Inflammatory macrophage (primary cell): ENCODE measurements at places on chromosomes 12 and 14.

GRCh38 chr14:104306450-104307040 is 168.2 kb downstream of the KIF26A start:
- DNase-seq, result no peak

DNA sequence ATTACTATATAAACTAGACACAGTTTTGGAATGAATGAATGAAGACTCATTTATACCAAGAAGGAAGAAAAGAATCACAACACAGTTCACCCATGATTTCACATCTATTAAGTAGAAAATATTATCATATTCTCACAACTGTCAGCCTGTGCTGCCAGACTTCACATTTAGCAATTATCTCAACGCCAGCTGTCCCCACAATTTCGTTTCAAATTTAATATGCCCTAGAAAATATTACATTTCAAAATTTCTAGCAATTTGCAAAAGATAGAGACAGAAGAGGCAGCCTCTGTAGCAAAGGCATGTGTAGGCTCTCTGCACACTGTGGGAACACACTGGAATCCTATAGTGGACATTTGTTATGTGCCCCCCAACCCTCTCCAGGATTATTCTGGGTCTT is 83.6 kb downstream of the ANKS1B start:
- DNase-seq, result no peak

- DNase-seq, result peak; percentile 30
These were observed 61.3 kb downstream of the KITLG start for GRCh38 chr12:88518863-88519403.

GRCh38 chr12:107302649-107303341 is 209.4 kb upstream of the CRY1 start:
- peak; percentile 42 for DNase-seq

DNA sequence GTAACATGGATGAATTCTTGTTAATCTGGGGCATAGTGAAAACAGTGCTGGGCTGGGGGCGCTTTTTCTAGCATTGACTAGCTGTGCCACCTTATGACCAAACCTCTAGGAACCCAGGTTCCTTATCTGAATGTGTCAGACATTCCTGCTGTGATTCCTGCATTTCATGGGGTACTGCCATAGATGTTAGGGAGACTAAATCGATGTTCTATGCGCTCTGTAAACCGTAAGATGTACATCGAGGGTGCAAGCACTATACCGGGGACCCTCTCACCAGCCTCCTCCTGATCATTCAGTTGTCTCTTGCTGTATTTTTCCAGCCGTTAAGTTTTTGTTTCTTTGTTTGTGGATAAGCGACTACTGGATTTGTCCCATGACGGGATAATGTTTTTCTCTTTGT is 170.9 kb upstream of the PARP11 start:
- DNase-seq, result no peak

GRCh38 chr14:94079891-94080620 is 946 bp downstream of the DDX24 start:
- DNase-seq, result no peak

DNA sequence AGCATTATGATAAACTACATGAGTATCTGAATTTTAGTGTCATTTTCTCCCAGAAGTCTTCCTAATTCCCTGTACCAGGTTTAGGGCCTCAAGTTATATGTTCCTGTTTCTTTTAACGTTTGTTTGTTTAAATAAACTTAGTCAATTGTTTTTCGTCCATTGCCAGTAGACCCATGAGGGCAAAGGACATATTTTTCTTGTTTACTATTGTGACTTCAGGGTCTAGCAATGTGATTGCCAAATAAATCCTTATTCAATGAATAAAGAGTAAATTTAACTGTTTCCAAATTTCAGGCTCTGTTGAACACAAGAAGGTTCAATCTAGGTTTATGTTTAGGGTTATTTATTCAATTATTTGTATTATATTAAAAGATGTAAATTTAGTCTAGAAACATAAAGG is 391.6 kb upstream of the MGAT4C start:
- no peak for DNase-seq

DNA sequence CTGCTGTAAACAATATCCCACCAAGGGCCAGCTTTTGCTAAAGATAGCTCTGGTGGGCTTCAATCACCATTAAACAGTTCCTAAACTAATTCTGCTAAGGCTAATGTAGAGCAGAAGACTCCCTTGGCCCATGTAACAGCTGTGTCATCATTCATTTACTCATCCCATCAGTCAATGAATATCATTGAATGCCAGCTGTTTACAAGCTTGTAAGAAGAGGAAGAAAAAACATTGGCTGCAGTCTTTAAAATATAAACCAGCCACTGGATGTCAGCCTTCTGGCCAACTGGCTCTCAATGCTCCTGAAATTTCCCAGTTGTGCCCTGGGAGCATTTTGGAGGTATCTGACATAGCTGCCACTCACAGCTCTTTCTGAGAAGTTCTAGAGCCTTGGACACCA is 18.0 kb upstream of the MAP3K9 start:
- peak; percentile 23 for DNase-seq

- DNase-seq, result no peak
These were observed 13.2 kb downstream of the AQP6 start for GRCh38 chr12:49985981-49986380.

GRCh38 chr14:68636597-68636996 is 156.3 kb downstream of the ZFP36L1 start:
- DNase-seq, result no peak

DNA sequence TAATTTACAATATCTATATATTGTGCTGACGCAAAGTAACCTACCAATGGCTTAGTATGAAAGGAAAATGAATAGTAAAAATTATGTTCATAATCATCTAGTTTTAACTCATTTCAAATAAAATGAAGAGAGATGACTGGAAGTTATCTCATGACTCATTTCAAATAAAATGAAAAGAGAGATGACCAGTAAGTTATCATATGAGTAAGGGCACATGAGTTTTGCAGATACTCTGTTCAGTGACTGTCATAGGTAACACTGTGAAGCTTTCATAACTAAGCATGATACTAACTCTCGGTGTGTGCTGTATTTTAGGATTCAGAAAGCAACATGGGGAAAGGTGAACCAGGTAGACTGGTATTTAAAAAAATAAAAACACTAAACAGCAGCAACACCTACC is 364.5 kb upstream of the DIO2 start:
- no peak for DNase-seq

GRCh38 chr12:124768452-124769162 is 95.1 kb downstream of the SCARB1 start:
- no peak for DNase-seq

DNA sequence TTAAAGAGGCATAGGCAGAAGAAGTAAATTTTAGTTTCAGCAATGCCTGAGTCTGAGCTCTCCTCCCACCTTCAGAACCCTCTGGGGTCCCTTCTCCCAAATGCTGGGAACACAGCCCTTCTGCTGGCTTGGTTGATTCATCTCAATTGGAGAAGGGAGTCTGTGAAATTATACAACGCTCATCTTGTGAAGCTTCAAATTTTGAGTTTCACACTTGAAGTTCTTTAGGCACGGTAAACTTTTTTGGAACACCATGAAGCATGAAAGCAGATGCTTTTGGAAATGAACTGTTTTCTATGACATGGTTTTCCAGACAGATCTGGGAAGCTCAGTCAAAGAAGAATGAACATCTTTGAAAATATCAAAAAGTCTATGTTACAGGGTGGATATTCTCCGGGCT is 69.9 kb downstream of the TBK1 start:
- no peak for DNase-seq

DNA sequence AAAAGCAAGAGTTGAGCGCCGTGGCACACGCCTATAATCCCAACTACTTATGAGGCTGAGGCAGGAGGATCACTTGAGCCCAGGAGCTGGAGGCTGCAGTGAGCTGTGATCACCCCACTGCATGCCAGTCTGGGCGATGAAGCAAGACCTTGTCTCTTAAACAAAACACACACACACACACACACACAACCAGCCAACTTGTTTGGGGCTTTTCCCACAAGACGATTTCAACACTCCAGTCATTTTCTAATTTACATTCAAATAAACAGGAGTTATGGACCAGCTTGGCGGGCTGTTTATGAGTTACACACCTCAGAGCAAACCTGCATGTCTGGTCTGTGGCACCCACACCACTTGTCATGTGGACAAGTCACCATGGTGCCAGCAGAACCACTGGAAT is 6.7 kb downstream of the GLTP start:
- no peak for DNase-seq

DNA sequence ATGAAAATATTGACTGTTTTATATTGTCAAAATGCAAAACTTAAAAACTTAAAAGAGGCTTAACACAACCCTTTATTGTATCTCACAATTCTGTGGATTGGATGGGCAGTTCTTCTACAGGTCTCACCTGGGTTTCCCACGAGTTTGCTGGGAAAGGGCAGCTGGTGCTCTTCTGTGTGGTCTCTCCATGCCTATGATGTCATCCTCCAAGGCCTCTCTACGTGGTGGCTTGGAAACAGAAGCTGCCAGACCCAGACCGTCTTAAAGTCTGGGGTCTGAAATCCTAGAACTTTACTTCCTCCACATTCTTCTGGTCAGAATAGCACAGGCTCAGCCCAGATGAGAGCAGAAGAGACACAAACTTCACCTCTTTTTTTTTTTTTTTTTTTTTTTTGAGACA is 36.5 kb upstream of the KICS2 start:
- no peak for DNase-seq

- DNase-seq, result no peak
These were observed 190.4 kb upstream of the TMPO start for GRCh38 chr12:98325003-98325402.

GRCh38 chr14:20469242-20469889 is at the start of gene PNP:
TSS of gene PNP (plus strand) at chr14:20469406. CDS start at chr14:20469525, 119 bp downstream.
- peak; percentile 91 for DNase-seq

DNA sequence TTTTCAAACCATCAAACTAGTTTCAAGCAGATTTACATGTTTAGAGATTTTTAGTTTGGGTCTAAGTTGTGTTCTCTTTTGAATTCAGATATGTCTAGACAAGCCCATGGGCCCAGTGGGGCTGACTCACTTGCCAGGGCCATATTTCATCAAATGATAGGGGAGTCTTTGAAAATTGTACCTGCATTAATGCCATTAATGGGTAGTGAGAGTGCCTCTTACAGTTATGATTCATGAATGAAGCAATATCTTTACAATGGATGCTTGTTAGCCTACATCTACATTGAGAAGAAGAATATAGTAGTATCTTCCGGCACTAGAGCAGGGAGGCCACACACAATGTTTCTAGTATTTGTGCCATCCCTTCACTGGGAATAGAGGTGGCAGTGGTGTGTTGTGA is 174.2 kb upstream of the E2F7 start:
- no peak for DNase-seq

- no peak for DNase-seq
These were observed 862 bp downstream of the KLRB1 start for GRCh38 chr12:9606736-9607372.

- no peak for DNase-seq
These were observed 192.2 kb downstream of the TMTC3 start for GRCh38 chr12:88334271-88334670.

DNA sequence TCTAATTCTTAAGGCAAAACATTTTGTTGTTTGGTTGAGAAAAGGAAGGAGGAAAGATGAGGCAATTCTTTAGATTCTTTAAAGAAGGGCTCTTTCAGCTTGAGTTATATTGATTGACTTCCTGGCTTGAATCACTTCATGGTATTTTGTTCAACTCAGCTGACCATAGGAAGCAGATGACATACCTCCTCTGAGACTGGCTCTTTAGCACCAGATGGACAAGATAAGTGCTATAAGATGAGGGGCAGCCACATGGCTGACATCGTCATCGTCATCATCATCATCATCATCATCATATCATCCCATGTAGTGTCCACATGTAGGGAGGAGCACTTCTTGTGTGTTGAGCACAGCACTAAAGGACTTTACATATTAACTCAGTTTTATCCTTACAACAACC is 81.3 kb downstream of the SSPN start:
- peak; percentile 54 for DNase-seq

- no peak for DNase-seq
These were observed 78.6 kb downstream of the SLC24A4 start for GRCh38 chr14:92401561-92401960.

DNA sequence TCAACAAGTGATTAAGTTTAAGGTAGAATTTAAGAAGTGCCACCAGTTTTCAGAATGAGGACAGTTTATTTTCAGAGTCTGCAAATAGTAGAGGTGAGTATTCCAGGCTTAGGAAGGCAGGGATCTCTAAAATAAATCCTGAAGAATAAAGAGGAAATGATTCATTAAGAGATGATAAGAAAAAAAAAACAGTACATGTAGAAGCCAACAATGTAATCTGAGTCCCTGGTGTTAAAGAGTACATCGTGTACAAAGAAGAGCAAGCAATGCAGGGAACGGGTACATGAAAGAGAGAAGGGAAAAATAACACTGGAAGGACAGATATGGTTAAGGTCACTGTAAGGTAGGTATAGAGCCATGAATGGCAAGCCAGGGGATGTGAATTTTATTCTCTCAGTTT is 95.2 kb upstream of the FOXG1 start:
- DNase-seq, result no peak

DNA sequence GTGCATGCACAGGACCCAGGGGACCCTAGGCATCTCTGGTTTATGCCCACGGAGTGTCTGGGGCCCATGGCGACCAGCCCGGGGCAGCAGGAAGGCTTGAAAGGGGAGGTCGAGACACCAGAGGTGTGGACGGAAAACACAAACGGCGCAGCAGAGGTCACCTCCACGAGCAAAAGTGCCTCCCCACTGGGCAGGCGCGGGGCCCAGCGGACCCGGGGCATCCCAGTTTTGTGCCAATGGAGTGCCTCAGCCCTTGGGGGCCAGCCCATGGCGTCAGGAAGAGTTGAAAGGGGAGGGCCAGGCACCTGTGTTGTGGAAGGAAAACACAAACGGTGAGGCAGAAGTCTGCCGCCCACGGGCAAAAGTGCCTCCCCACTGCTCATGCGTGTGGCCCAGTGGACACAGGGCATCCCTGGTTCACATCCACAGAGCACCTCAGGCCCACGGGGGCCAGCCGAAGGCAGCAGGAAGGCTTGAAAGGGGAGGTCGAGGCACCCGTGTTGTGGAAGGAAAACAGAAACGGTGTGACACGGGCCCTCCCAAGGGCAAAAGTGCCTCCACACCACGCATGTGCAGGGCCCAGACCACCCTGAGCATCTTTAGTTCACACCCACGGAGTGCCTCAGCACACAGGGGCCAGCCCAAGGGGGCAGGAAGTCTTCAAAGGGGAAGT is 378.8 kb downstream of the ALG10 start:
- no peak for DNase-seq

DNA sequence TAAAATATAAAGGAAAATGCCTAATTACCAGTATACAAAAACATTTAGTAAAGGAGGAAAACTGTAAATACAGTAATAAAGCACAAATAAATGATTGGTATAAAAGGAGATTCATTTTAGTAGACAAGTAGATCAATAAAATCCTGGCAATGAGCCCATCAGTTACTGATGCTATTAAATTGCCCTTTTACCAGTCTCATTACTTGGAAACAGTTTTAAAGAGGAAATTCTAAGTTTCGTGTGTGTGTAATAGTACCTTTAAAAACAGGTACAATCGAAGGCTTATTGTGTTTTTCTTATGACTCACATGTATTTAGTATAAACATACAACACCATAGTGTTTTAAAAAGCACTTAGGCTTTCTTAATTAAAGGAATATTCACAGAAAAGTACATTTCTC is 46.4 kb upstream of the SYT10 start:
- DNase-seq, result no peak
